ENCODE measurements at places on chromosomes 1 and 21.

GRCh38 chr1:184621260-184621659 is 133.4 kb downstream of the EDEM3 start:
- no peak for DNase-seq

DNA sequence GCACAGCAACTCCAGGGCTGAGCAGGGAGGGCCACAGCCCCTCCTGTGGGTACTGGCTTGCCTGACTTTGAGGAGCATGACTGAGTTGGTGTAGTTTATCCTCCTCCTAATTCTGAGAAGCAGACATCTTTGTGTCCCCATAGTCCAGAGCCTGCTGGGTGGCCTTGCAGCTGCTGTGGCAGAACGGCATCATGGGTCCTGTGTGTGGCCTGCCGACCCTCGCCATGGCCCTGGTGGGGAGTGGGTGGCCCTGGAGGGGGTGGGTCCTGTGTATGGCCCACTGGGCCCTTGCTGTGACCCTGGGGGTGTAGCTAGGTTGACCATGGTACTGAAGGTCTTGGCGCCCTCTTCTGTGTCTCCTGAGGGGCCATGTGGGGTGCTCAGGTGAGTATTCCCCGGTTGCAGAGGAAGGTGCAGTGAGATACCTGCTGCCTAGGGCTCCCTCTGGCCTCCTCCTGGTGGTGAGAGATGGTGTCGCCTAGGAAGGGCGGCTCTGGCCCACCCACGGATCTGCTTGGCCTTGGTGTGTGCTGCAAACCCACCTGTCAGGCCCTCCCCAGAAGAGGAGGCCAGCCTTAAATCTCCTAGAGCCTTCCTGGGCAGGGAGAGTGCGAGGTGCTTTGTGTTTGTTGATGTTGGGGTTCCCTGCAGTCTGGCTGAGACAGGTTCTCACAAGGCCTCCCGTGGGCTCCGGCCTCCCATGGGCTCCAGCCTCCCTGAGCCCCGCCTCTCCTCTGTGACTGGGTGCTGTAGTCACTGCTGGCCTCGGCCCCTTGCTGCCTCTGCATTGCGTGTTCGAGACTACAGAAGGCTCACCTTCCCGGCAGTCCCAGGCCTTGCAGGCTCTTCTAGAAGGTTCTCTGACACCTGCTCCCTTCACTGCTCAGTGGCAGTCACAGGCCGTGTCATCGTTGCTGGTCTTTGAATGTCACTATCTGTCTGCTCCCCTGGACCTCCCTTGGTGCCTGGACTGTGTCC is 7.8 kb downstream of the SNAP47 start:
- DNase-seq = no peak

DNA sequence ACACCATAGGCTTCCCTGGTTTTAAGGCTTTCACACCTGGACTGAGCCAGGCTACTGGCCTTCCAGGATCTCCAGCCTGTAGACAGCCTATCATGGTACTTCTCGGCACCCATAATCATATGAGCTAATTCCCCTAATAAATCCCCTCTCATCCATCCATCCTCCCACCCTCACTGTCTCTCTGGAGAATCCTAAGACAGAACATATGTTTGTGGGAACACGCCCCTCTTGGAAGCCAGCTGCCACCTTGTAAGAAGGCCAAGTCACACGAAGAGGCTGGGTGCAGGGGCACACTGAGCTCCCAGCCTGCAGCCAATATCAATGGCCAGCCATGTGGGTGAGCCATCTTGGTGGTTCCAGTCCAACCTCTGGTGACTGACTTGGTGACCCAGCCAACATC is 7.4 kb downstream of the CLCC1 start:
- no peak for DNase-seq

- peak; percentile 40 for DNase-seq
Observed at GRCh38 chr1:45205011-45205909, 1.1 kb downstream of the ZSWIM5 start.

DNA sequence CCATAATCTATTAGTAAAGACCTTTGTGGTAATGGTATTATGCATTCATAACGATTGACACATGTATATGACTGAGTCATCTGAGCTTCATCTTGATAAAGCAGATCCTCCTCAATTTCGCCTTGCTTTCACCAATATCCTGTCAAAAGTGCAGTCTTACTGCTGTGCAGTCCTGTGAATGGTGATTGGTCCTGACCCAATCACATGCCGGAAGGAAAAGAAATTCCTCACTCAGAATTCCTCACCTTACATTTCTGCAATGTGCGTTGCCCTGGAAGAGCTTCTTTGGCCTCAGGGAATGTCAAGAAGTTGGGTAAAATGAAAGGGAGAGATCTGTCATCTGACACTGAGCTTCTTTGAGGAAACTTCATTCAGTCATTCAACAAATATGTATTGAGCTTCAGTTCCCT is 121.0 kb upstream of the TSPAN2 start:
- no peak for DNase-seq

DNA sequence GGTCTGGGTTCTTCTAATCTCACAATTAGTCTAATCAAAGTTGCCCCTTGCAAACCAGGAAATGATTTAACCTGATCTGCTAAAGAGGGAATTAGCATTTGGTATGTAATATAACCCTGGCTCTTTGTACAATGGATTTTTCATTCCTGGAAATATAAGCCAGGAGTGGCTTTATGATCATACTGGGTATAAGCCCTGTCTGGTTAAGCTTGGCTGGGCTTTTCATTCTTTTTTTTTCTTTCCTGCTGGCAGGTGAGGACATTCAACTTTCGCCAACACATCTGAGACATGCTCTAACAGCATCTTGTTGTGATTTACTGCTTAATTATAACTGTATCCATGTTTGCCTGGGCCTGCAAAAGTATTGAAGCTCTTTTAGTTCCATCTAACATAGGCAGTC is 20.4 kb upstream of the SDE2 start:
- DNase-seq = no peak

DNA sequence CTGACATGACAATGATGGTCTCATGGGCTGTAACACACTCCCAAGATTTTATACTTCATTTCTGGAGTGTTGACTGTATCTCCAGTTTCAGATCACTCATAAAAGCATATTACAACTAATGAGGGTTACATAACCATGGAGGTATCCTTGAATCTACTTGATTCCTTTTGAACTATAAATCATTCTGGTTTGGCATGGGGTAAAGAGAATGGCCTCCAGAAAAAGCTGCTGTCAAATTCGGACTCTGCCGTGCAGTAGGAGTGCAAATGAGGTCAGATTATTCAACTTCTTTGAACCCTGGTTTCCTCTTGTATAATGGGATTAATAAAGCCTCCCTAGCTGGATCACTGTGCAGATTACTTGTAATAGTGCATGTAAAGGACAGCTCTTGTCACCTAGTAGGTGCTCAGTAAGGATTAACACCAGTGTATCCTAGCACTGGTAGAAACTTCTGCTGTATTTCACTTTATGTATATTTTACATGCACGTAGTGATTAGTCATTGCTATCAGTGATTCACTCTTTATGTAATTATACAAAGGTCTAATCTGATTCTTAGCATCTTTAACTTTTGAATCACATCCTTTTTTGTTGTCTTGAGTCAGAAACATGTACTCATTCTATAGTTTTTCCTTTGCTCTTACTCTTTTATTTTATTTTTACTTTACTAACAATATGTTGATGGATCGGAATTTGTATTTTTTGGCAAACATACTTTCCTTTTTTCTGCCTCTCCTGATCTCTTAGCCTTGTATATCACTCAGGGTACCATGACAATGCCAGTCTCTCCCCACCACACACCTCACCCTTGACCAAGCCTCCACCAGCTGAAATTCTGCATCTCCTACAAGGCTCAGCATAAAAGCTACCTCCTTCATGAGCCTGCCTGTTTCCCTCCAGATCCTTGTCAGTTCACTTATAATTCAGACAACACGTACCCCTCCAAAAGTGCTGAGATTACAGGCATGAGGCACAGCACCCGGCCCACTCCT is 3.2 kb downstream of the LRRC8C start:
- DNase-seq = no peak

GRCh38 chr21:36589352-36589971 is 109.5 kb upstream of the SIM2 start:
- no peak for DNase-seq

GRCh38 chr1:175504875-175505555 is 238.4 kb downstream of the TNR start:
- no peak for DNase-seq

GRCh38 chr1:171898941-171899340 is 57.6 kb downstream of the DNM3 start:
- no peak for DNase-seq

DNA sequence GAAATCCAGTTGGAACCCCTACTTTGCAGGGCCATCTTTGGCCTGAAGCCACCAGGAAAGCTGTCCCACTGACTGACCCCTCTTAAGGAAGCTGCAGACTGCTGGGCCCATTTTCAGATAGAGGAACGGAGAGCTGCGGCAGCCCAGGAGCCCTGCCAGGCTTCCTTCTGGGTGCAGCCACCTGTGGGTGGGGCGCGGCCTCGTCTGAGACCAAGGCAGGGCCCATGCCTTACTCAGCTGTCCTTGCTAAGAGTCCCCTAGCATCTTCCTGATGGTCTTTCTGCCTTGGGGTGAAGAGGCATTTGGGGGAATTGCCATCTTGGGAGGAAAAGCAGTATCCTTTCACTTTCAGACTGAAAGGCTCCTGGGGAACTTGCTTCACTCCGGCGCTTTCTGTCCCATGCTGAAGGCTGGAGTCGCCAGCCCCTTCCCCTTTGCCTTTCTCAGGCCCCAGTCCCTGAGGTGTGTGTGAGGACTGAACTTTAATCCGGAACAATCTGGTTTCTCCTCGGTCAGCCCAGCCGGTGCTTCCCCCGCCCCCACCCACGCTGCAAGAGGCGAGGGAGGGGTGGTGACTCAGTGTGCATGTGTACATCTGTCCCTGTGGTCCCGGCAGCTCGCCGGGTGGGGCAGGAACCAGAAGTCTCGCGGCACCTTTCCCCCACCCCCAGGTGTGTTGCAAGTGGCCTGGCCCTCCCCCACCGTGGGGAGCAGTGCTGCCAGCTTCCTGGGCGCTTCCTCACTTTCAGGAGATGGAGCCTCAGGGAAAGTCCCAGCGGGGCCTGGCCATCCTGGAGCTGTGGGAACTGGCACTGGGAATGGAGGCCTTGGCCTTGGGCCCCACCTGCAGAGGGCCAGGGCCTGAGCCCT is 5.1 kb downstream of the ZC3H12A start:
- no peak for DNase-seq

DNA sequence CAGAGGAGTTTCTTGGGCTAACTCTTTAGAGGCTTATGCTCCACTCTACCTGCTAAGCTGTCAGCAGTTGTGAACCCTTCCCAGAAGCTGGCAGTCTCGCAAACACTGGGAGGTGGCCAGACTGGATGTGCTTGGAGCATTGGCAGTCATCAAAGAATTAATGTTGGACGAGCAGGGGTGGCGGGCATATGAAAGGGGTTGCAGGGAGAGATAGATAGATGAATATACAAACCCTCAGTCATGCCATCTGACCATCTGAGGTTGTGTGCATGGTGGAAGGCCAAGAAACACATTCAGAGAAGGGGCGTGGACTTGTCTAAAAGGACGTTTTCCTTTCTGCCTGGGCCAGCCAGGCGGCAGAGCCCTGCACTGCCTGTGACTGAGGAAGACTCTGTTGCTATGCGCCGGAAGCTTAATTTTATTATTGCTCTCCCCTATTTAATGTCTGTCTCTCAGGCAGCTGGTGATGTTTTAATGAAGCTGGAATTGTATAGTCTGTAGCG is 164.4 kb downstream of the PBX1 start:
- DNase-seq = no peak

DNA sequence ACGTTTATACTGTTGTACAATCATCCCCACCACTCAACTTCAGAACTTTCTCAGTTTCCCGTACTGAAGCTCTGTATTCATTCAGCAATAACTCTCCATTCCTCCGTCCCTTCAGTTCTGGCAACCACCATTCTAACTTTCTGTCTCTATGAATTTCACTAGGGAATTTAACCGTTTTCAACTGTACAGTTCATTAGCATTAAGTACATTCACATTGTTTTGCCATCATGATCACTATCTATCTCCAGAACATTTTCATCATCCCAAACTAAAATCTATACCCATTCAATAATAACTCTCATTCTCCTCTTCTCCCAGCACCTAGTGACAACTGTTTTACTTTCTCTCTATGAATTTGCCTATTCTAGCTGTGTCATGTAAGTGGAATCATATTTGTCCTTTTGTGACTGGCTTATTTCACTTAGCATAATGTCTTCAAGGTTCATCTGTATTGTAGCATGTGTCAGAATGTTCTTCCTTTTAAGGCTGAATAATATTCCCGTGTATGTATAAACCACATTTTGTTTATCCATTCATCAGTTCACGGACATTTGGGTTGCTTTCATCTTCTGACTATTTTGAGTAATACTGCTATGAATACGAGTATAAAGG is 75.0 kb downstream of the CEP350 start:
- no peak for DNase-seq

DNA sequence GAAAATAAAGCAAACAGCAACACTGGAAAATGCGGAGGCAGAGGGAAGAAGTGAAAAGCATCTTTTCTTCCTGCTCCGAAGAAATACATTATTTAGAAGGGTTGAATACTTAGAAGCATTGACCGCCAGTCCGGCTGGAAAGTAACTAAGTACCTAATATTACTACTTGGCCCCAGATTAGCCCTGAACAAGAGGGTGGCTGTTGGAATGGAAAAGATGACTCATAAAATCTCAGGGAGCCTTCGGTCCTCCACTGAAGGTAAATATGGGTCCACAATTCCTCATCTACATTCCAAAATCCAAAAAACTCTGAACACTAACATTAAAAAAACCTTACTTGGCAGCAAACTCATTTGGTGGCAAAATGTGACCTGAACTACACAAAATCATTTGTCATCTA is 40.1 kb downstream of the BCAR3 start:
- DNase-seq = no peak

DNA sequence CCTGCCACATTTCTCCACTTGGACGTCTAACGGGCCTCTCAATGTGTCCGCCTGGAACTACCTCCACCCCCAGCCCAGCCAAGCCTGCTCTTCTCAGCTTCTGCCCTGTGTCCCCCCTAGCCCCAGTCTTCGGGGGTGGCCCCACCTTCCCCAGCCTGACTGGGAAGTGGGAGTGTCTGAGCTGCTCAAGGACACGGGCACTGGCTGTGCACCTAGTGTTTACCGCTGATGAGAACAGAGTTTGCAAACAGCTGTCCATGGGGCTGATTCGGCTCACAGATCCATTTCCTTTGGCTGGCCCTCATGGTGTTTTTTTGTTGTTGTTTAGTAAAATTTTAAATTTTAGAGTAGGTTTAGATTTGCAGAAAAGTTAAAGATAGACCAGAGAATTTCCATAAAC is 121.1 kb downstream of the PTPRU start:
- DNase-seq = no peak

GRCh38 chr1:64499966-64500365 is 30.0 kb downstream of the CACHD1 start:
- DNase-seq = no peak

DNA sequence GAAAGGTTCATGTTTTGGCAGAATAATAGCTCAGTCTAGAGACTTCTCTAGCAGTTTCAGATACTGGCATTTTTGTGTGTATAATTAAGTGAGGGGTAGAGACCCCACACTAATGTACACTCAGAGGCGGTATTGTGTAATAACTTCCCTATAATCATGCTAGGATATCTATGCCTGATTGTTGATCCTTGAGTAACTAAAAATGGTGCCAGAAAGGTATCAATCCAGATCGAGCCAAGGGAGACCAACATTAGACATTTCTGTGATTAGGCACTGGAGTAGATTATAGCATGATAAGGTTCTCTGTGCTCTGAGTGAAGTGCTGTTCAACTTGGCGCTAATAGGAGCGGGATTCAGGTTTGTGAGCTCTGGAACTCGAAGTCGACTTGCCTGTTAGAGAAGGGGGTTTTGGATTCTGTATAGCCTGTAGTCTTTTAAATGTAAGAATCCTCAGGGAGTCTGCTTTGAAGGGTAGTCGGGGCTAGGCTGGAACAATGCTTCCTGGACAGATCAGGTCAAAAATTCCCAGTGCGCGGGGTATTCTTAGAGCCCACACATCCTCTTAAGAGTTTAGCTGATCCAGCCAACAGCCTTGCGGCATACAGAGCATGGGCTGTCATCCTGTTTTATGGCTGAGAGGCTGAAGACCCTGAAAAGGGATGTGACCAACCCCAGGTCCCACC is 24.2 kb downstream of the MAN1C1 start:
- DNase-seq = no peak

Data from right renal cortex interstitium (tissue), 3 donors.